Lower leg skin (tissue), 4 donors: ENCODE measurements at places on chromosomes 4 and X. TPM values are rescaled to one million over a fixed set of nuclear protein-coding genes. Genes with fewer than 3 reads are reported as not detected.

DNA sequence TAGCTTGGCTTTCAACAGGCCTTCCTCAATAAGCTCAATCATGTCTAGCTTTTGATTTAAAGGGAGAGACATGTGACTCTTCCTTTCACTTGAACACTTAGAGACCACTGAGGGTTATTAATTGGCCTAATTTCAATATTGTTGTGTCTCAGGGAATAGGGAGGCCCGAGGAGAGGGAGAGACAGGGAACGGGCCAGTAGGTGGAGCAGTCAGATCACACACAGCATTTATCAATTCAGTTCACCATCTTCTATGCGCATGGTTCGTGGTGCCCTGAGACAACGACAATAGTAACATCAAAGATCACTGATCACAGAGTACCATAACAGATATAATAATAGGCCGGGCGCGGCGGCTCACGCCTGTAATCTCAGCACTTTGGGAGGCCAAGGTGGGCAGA, 17.8 kb downstream of the ZNF81 start:
- no peak for DNase-seq

- DNase-seq = no peak
These were observed 68.9 kb upstream of the NDP start for GRCh38 chrX:44042116-44042515.

- no peak for DNase-seq
These were observed 40.1 kb upstream of the PASD1 start for GRCh38 chrX:151523351-151523750.

DNA sequence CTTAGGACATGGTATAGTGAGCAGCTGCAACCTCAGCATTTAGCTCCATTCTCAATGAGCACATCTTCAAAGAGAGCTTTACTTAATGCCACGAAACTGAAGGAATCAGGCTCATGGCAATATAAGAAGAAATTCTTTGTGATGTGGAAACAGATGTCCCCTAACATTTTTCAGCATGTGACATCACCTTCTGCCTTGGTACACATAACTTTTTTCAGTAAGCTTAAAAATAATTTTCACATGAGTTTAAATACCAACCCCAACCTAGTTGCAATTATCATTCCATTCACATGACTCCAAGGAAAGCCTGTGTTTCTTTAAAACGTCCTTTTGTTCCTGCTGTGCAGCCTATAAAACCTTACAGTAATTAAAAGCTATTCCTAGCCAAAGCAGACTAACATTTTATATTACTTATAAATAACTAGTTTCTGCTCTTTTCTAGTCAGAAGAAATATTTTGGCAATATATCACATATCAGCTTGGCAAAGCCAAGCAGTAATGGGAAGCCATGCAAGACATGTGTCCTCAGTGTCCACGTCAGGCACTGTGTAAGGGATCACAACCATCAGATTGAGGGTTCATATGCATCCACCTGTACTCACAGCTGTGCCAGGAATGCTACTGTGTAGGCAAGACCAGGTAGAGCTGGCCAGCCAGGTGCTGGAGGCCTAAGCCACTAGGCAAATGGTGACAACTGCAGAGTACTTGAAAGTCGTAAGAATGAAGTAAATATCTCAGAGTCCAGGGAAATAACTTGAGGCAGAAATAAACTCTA, 466.6 kb downstream of the INPP4B start:
- DNase-seq = no peak

DNA sequence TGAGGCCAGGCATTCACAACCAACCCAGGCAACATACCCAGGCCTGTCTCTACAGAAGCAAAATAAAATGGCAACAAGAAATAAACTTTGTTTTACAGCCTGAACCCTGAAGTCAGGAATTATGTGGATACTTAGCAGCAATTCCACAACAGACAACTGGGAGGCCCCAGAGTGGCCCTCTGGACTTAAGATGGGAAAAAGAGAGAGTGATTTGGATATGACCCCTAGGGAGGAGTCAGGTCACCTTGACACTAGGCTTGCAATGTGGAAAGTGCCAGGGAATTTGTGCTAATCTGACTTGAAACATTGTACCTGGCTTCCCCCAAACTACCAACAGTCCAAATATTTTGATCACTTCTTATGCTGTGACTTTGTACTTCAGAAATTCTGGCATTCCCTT, 193.1 kb downstream of the PARM1 start:
- no peak for DNase-seq

- no peak for DNase-seq
These were observed 137.7 kb downstream of the RCHY1 start for GRCh38 chr4:75376543-75376942.

The FDCSP gene
- not detected for total RNA-seq

The DDX60 gene
- total RNA-seq = 8.3 TPM
